ENCODE measurements at places on chromosomes 2 and 18.

GRCh38 chr2:26430826-26431225, 29.1 kb downstream of the DRC1 start:
- no peak for DNase-seq

GRCh38 chr2:232447091-232447620, 8.8 kb upstream of the ALPI start:
- DNase-seq: no peak

GRCh38 chr18:361941-362310, 94.1 kb upstream of the THOC1 start:
- DNase-seq: no peak

GRCh38 chr18:50042611-50043010, 152.3 kb downstream of the MYO5B start:
- no peak for DNase-seq

- no peak for DNase-seq
Measured at GRCh38 chr2:136183097-136183496, 65.1 kb upstream of the CXCR4 start.

DNA sequence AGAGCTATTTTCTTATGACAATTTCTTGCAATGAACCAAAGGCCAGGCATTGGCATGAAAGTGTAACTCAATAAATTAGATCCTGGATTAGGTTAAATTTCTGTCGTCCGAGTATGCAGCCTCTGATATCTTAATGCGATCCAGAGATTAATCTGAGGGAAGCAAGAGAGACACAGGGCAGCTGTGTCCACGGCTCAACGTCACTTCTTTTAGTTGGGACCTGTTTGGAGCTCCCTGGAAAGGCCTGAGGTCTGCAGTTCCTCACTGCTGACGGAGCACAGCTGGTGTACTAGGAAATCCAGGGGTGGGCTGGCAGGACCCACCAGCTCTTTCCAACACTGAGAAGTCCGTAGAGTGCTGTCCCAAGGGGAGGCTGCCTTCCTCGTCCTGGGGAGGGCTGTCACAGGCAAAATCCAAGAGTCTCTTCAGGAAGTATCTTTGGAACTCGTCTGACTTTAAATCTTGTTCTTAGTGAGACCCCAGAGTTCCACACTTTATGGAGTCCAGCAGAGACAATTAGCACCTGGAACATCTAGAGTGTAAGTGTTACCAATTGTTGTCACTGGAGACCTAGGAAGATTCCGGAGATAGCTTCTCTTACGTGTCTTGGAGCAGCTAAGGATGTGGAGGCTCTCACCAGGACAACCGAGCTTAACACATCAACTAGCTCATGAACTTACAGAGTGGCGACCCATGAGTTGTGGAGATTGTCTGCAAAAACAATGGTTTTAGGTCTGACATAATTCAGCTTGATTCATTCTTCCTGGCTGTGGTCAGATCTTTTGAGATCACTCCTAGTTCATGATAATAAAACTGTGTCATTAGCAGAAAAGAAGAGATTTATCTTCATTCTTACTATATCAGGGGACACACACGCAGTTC, 173.7 kb downstream of the ACKR3 start:
- DNase-seq: no peak

DNA sequence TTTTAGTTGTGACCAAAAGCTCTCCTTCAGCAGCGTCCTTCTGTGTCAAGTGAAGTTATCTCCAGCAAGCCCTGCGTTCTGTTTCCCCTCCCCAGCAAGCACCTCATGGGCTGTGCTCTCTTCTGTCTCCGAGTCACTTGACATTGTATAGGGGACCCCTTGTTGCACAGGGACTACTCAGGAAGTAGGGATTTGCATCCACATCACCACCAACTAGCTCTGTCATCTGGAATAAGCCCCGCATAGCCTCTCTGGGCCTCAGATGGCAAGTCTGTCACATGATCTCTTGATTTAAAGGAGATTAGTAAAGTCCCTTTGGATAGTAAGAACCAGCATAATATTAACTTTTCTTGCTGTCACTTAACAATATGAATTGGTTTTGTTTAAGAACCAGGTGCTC, 32.0 kb upstream of the STPG4 start:
- no peak for DNase-seq

DNA sequence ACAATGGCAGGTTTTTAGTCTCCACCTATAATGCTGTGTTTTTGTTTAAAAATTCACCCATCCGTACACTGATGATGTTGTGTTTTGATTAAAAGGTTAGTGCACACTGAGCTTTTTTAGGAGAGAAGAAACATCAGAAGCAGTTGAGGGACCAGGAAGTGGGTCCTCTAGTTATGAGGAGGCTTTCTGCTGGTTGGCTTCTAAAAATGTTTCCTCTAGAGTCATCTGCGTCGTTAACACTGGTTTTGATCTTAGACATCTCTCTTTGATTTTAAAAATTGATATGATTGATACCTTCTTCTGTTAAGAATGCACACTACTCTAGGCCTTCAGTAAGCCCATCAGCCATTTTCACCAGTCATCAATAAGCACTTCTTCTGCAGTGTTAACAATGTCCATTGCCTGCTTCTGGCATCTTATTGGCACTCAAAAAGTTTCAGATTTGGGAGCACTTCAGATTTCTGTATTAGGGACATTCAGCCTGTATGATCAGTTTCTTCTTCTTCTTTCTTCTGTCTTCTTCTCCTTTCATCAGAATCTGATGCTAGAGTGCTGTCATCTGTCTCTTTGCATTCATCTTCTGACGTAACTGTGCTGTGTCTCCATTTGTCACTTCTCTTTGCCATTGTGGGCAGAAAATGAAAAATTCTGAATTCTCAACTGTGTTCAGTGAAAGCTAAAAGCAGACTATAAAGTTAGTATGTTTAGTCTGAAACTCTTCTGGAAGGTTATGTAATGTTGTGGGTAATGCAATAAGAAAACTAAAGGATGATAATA, 56.3 kb downstream of the PHLPP1 start:
- no peak for DNase-seq

GRCh38 chr2:219176818-219177551, at the start of gene CNPPD1:
Gene CNPPD1 (minus strand): TSS chr2:219176925. CDS start chr2:219176828, 97 bp downstream.
- peak; percentile 94 for DNase-seq

- no peak for DNase-seq
Measured at GRCh38 chr2:1741851-1742250, 2.5 kb downstream of the PXDN start.

- no peak for DNase-seq
Measured at GRCh38 chr2:62426154-62426912, 79.7 kb downstream of the TMEM17 start.

DNA sequence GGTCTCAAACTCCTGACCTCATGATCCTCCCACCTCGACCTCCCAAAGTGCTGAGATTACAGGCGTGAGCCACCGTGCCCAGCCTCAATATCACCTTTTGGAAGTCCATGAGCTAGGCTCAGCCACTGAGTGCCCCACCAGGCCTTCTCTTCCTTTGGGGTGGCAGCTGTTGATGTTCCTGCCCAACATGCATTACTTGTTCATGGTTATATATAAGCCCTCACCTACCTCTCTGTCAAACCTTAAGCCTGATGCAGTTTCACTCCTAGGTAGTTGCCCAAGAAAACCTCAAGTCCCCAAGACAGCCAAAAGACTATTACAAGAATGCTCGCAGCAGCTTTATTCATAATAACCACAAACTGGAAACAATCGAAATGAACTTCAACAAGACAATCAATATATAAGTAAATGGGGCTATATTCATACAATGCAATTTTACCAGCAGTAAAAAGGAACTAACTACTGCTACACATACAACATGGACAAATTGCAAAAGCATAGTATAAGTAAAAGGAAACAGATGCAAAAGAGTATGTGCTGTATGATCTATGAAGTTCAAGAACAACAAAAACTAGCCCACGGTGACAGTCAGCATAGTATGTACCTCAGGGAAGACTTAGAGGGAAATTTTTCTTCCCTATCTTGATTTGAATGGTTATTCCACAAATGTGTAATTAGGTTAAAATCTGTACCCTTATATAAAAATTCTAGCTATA, 59.6 kb upstream of the REL start:
- no peak for DNase-seq

- no peak for DNase-seq
Measured at GRCh38 chr18:76394780-76395476, 100.1 kb downstream of the ZNF516 start.

DNA sequence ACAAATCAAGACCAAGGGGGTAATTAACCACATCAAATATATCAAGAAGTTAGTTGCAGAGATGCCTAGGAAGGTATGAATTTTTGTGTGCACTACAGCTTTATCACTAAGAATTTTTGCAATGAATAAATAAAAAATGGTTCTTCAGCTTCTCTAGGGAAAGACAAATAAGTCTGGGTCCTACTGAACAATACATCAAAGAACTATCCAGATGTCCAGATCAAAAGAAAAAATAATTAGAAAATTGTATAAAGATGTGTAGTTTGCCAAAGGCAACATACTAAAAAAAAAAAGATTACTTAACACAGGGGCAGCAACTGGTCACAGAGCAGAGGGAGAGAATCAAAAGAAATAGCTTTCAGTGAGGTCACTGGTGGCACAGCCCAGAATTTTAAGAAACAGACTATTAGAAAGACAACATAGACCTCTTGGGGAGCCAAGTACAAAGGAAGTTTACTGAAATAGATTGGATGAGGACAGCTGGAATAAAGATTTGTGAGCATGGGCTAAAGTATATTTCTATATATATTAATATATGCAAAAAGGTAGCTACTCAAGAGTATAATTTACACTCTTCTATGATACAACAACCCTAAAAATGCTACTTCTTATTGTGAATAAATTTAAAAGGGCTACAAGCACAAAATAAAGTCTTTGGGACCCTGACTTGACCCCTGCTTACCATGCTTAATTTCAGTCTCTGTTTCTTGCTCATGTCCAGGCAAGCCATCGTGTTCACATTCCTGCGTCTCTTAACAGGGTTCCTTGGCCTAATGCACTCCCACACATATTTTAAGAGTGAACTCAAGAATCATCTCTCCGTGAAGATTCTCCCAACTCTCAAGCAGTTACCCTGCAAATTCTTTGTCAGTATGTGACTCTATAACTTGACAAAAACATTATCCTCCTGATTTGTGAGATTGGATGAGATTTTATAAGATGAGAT, 99.0 kb upstream of the GRB14 start:
- DNase-seq: no peak

GRCh38 chr2:143029141-143029540, 100.1 kb upstream of the ARHGAP15 start:
- DNase-seq: no peak

- DNase-seq: no peak
Measured at GRCh38 chr18:74256190-74256589, 35.6 kb downstream of the CYB5A start.

GRCh38 chr2:62156861-62157496, 38.9 kb upstream of the B3GNT2 start:
- DNase-seq: no peak

DNA sequence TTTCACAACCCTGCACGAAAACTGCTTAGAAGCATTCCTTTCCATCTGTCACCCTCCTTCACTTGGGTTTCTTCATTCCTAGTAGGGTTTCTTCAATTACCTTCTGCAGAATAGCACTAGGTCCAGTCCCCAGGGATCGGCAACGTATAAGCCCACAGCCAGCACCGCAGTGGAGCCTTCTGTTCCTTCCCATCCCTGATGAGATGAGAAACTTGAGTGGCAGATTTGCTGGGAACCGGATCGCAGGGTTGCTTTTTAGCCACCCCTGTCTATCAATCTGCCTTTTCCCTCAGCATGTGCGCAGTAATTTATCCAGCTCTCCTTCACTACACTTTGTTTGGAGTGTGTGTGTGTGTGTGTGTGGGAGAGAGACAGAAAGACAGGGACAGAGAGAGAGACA, 94.2 kb downstream of the CD8B2 start:
- DNase-seq: no peak

GRCh38 chr2:166632616-166633015, 138.6 kb upstream of the SCN7A start:
- DNase-seq: no peak

- DNase-seq: no peak
Measured at GRCh38 chr2:217691920-217692666, 310.7 kb downstream of the TNS1 start.

DNA sequence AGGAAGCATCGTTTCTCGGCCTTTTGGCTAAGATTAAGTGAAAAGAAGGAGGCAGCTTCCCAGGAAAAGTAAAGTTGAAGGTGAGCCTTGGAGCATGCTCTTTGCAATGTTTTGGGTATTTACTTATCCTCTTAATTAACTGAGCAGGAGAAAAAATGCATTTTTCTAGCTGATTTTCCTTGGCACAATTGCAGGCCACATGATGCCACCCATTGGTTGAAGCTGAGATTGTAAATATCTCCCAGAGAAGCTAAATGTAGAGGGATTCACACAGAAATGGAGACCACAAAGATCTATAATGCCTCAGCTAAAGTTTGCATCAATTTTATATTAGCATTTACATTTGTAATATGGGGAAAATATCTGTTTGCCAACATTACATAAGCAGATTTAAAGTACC, 294.1 kb downstream of the KCNS3 start:
- DNase-seq: no peak

GRCh38 chr2:116922414-116922813, 892.1 kb upstream of the DDX18 start:
- DNase-seq: no peak

- DNase-seq: no peak
Measured at GRCh38 chr18:8952769-8953760, 149.4 kb upstream of the NDUFV2 start.

DNA sequence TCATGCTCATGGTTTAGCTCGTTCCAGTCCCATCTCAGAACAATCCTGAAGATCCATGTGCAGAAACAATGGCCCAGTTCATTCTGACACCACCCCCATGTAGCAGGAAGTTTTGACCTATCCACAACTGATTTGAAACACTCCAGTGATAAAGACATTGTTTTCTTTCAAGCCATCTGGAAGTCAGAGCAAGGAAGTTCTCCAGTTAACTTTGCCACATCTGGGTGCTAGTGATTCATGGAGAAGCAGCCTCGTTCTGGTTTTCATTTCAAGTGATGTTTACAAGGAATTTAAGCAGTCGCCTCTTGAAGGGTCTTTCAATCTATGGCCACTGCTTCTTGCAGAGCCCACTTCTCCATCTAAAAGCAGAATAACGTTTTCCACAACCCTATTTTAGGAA, 36.6 kb upstream of the TWIST2 start:
- no peak for DNase-seq

- DNase-seq: peak; percentile 24
Measured at GRCh38 chr2:64325477-64325851, 128.5 kb upstream of the LGALSL start.

DNA sequence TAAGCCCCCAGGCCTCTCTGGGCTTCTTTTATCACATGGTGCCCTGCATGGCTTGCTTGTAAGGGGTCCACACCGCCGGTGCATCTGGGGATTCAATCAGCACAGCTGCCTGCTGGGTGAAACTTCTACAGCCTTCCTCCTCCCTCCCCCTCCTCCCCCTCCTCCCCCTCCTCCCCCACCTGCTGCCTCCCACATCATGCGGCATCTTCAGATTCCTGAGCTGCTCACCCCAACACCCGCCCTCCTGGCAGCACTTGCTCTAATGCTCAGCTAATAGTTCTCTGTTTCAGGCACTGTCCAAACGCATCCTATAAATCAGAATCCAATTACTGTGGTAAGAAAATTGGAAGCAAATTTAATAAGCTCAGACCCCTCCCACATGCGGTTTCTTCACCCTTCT, 150.7 kb downstream of the GALNT14 start:
- DNase-seq: no peak

Measured in CD8-positive, alpha-beta T cell (primary cell).